ENCODE measurements at places on chromosomes 3 and 15.
A peak's percentile ranks its signal among the peaks of the same experiment; 100 is the strongest.

DNA sequence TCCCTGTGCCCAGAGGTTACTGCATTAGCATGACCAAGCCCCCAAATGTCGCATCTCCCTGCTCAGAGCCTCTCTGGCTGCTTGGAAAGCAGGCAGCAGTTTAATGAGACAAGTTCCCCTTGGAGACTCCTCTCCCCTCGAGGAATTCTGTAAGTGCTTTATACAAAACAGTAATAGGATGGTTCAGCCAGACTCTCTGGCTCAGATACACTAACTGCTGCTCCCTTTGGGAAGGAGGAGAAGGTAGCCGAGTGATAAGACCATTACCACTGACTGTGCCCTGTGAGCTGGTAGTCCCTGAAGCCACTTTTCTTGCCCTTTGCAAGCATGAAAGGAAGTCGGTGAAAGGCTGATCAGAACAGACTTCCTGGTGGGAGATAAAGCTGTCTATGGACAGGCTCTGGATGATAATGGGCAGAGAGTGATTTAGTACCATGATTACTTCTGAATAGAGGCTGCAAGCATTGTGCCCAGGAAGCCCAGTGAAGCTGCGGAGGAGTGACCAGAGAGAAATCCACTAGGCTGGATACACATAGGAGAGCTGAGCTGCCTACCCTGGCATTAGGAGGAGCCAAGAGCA lies 100.8 kb downstream of the SEMA6D start:
- H3K27me3 ChIP-seq: no peaks in the 10 kb centered on the region
- no peak overlapping the region for H3K27ac ChIP-seq
- DNase-seq: no peak

DNA sequence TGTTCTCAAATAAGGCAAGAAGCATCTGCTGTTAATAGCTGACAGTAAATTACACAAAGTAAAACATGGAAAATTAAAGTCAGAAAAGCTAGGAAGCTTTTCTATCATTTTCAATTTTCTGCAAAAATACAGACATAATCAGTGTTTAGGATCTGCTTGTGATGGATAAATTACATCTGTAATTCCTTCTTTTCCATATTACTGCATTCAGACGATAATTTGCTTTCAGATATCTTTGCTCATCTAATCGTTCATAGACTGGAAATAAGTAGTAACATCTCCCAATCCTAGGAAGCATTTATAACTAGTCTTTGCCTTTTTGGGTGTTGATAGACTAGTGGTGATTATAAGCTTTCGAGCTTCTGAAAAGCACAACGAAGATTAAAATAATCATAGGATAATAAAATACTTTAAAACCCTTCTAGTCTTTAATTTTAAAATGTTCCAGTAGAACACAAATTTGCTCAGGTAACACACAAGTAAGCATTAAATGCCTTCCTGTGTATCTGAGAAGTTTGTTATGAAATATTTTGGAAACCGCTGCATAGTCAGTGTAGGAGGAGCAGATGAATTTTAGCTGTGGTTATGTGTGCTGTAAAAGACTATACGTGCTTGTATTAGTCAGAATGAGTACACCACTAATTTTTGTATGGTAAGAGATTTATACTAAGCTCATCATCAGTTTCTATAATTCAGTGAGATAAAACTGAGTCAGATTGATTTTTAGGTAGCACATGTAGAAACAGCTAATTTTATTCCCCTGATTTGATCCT lies 41.0 kb downstream of the MBNL1 start:
- no peak for DNase-seq
- no peak overlapping the region for H3K4me3 ChIP-seq
- H3K27me3 ChIP-seq: no peaks in the 10 kb centered on the region
- H3K4me1 ChIP-seq: no peaks in the 10 kb centered on the region

DNA sequence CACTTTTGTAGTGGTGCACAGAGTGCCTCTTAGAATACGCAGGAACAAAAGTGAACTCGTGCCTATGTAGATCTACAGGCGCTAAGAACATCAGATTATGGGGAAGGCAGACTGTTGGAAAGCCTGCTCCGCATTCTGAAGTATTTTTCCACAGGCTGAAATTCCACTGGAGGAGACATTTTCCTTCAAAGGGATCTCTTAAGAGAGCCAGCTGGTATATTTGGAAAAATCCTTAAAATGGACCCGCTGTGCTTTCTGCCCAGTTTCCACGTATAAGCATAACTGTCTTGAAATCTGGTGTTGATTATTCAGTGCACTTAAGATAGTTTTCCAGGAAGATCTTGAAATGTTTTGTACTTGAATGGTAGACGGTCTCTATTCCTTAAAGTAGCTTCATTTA lies 34.7 kb upstream of the ICE2 start:
- peaks cover 4% of the 10 kb centered on the region for H3K36me3 ChIP-seq
- no peak overlapping the region for H3K4me3 ChIP-seq
- H3K27ac ChIP-seq: no peak overlapping the region

- DNase-seq: no peak
- H3K36me3 ChIP-seq: no peaks in the 10 kb centered on the region
- no peak overlapping the region for H3K4me3 ChIP-seq
- H3K27ac ChIP-seq: no peak overlapping the region
- H3K4me1 ChIP-seq: no peaks in the 10 kb centered on the region
- no peaks in the 10 kb centered on the region for H3K27me3 ChIP-seq
Measured at GRCh38 chr3:147379651-147380050, 26.7 kb downstream of the ZIC4 start.

GRCh38 chr3:151770956-151771355 lies 37.2 kb downstream of the AADACL2 start:
- no peaks in the 10 kb centered on the region for H3K27me3 ChIP-seq
- no peak overlapping the region for H3K27ac ChIP-seq
- H3K4me3 ChIP-seq: no peak overlapping the region
- no peak for DNase-seq
- no peaks in the 10 kb centered on the region for H3K36me3 ChIP-seq

DNA sequence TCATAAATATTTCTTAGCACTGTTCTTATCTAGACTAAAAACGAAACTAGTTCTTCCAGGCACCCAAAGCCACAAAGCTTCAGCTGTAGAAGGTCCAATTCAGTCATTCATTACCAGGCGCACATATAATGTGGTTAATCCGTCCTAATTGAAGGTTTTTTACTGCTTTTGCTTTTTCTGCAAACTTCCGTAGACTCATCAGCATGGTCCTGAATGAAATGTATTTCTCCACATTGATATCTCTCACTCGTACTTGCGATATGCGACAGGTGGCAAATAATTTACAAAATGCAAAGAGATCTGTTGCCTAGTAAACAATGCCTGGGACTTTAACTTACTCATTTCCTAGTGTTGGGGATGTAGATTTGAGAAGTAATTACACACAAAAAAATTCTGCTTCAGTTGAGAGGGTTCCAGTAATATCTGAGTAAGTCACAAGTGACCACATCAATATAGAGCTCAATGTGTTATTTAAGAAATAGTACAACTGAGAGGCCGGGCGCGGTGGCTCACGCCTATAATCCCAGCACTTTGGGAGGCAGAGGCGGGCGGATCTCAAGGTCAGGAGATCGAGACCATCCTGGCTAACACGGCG lies 75.0 kb upstream of the MBNL1 start:
- H3K4me1 ChIP-seq: peaks cover 29% of the 10 kb centered on the region
- no peak for DNase-seq
- no peaks in the 10 kb centered on the region for H3K27me3 ChIP-seq
- peak overlapping the region; percentile 44 for H3K4me3 ChIP-seq
- peak overlapping the region; percentile 48 for H3K27ac ChIP-seq

DNA sequence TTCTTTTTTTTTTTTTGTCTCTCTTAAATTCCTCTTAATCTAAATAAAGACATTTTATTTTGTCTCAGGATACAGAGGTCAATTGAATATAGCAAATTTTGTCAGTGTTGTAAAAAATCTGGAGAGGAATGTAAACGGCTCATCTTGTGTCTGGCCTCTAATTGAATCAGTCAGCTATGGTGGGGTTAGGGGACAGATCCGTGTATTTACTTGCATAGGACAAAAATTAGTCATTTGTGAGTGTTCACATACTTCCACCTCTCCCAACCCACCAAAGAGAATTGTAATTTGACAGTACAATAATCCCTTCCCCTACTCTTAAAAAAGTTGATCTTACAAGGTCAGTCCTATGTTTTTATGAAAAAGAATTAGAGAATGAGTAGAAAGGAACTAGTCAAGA lies 18.3 kb downstream of the PPARG start:
- no peak overlapping the region for H3K4me3 ChIP-seq
- H3K36me3 ChIP-seq: no peaks in the 10 kb centered on the region
- H3K4me1 ChIP-seq: no peaks in the 10 kb centered on the region
- no peak overlapping the region for H3K27ac ChIP-seq

GRCh38 chr15:89018207-89018606 lies 70.0 kb upstream of the ABHD2 start:
- peaks cover 1% of the 10 kb centered on the region for H3K27me3 ChIP-seq
- DNase-seq: no peak
- no peak overlapping the region for H3K27ac ChIP-seq
- no peaks in the 10 kb centered on the region for H3K4me1 ChIP-seq
- H3K36me3 ChIP-seq: no peaks in the 10 kb centered on the region
- H3K4me3 ChIP-seq: no peak overlapping the region

DNA sequence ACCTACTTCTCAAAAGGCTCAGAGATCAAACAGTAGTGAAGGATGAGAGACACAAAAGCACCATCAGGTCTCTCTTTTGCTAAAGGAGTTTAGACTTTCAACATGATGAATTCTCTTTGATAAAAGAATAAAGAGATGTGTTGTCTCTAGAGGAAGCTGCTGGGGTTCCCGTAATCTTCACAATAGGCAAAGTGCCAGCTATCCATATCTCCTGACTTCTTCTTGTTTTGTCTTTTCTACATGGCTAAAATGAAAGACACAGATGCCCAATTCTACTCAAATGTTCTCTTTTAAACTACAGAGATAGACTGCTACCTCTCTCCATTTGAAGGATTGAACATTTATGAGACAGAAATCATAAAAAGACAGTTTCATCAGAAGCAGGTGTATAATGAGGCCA lies 38.4 kb upstream of the TUSC7 start:
- DNase-seq: no peak
- no peaks in the 10 kb centered on the region for H3K4me1 ChIP-seq
- no peak overlapping the region for H3K27ac ChIP-seq
- H3K27me3 ChIP-seq: no peaks in the 10 kb centered on the region

GRCh38 chr3:19931180-19931692 lies 2.8 kb downstream of the EFHB start:
- H3K4me1 ChIP-seq: peaks cover 13% of the 10 kb centered on the region
- no peaks in the 10 kb centered on the region for H3K36me3 ChIP-seq
- no peaks in the 10 kb centered on the region for H3K27me3 ChIP-seq
- DNase-seq: peak; percentile 79
- peak overlapping the region; percentile 1 for H3K27ac ChIP-seq
- H3K4me3 ChIP-seq: 0 out of 2 replicates have a peak overlapping the region, but pooled peaks have one; percentile 25

- no peaks in the 10 kb centered on the region for H3K27me3 ChIP-seq
- H3K27ac ChIP-seq: no peak overlapping the region
- H3K36me3 ChIP-seq: no peaks in the 10 kb centered on the region
- DNase-seq: no peak
- H3K4me3 ChIP-seq: no peak overlapping the region
- no peaks in the 10 kb centered on the region for H3K4me1 ChIP-seq
Measured at GRCh38 chr3:131216801-131217200, 164.8 kb upstream of the NUDT16 start.

- no peaks in the 10 kb centered on the region for H3K36me3 ChIP-seq
- H3K4me1 ChIP-seq: no peaks in the 10 kb centered on the region
- no peak for DNase-seq
- H3K27me3 ChIP-seq: no peaks in the 10 kb centered on the region
Measured at GRCh38 chr3:11547498-11547897, 96.2 kb downstream of the VGLL4 start.

DNA sequence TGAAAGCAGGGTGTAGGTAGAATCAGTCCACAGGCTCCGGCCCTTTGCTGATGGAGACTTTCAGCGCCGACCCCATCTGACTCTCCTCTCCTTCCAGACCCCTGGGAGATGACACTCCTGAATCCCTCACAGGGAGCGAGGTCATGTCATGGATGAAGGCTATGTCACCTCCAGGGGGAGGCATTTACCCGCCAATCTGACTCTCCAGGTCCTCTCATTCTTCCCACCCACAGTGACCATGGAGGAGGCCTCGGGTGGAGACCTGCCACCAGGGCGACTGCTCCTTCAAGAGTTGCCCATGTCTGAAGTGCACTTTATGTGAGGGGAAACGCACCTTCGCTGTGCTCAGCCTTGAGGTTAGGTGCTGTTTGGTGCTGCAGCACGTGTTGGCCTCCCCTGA lies 112.7 kb downstream of the KLF13 start:
- H3K36me3 ChIP-seq: no peaks in the 10 kb centered on the region
- H3K4me3 ChIP-seq: no peak overlapping the region
- no peak overlapping the region for H3K27ac ChIP-seq
- no peaks in the 10 kb centered on the region for H3K27me3 ChIP-seq
- no peak for DNase-seq

GRCh38 chr15:31340047-31340446 lies 13.4 kb downstream of the KLF13 start:
- no peak overlapping the region for H3K4me3 ChIP-seq
- peaks cover 96% of the 10 kb centered on the region for H3K4me1 ChIP-seq
- no peak overlapping the region for H3K27ac ChIP-seq

DNA sequence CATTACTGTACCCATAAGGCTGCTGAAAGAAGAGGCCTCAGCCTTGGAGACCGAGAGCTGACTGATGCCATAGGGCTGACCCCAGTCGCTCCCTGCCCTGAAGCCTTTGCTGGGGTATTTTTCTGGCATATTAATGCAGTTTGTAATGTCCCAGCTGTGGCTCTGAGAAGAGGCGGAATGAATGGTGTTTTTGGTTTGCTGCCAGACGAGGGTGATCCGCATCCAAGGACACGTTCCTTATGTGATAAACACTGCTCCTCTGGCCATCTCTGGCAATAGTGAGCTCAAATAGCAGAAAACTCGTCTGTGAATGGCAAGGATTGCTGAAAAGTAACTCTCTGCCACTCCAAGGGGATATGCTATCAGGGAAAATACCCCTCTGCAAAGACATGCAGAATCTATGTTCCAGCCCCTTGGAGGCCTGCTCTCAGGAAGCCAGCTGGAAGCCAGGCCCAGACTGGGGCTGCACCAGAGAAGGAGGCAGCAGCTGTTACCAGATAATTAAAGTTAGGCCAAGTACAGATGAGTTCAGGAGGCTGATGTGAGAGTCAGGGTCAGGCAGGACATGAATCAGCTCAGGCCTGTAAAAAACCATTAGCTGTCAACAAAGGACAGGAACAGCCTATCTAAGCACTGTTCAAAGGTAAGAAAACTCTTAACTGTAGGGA lies 28.9 kb upstream of the KLHL6 start:
- peaks cover 4% of the 10 kb centered on the region for H3K4me1 ChIP-seq
- no peaks in the 10 kb centered on the region for H3K36me3 ChIP-seq
- H3K4me3 ChIP-seq: no peak overlapping the region
- no peak overlapping the region for H3K27ac ChIP-seq
- peaks cover 10% of the 10 kb centered on the region for H3K27me3 ChIP-seq
- no peak for DNase-seq

GRCh38 chr3:136960838-136961836 lies 3.4 kb downstream of the IL20RB start:
- H3K27me3 ChIP-seq: no peaks in the 10 kb centered on the region
- no peak overlapping the region for H3K27ac ChIP-seq
- no peaks in the 10 kb centered on the region for H3K4me1 ChIP-seq
- H3K36me3 ChIP-seq: no peaks in the 10 kb centered on the region

All from GM12878 (cell line).